HCEC 1CT (cell line): ENCODE measurements at places on chromosomes 1 and 21.

DNA sequence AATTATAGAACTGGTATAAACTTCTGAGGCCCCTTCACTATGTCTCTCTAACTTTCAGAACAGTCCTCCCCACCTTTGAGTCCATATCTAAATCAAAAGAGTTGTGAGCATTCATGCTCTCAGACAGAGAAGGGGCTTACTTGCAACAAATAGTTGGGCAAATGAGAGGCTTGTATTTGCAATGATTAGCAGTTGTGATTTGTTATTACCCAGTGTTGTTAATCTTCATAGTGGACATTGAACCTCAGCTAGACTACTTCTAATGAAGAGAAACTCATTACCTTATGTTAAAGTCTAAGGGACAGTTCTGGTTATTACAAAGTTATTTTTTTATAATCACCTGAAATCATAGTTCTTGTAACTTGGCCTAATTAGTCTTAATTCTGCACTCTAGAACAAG lies 114.5 kb downstream of the RABGAP1L start:
- DNase-seq, result no peak

- no peak for DNase-seq
Observed at GRCh38 chr1:228079601-228080263, 2.8 kb upstream of the ARF1 start.

DNA sequence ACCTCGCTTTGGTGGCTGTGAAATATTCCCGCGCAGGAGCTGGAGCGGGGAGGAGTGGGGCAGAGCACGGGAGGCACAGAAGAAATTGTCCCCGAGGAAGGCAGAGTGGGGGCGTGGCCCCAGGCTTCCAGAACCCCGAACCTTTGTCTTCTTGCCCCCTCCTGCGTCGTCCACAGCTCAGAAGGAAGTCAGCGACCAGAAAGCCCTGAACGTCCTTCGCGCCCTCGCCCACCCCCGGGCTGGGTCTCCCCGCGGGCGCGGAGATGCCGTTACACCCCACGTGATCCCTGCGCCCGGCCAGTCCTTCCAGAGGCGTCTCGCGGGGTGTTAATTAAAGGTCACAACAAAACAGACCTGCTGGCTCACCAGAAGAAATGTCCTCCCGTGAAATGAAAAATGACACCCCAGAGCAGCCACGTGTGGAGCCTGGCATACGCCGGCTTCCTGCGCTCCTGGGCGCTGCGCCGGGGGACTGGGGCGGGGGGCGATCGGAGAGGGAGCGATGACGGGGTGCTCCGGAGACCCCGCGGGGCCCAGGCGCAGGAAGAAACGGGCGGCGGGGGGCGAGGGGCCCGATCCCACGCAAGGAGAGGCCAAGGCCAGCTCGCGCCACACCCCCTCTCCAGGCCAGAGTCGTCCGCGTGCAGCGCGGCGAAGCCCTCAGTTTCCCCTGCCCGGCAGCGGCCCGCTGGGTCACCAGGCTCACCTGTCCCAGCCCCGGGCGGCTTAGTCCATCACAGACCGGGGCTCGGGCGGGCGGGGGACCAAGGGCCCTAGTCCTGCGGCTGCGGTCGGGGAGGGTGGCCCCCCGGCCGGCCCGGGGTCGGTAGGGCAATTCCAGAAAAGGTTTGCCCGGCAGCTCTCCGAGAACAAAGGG lies 995 bp upstream of the KIF26B start:
- no peak for DNase-seq

- DNase-seq, result no peak
Observed at GRCh38 chr1:224939844-224940425, 10.5 kb downstream of the DNAH14 start.

DNA sequence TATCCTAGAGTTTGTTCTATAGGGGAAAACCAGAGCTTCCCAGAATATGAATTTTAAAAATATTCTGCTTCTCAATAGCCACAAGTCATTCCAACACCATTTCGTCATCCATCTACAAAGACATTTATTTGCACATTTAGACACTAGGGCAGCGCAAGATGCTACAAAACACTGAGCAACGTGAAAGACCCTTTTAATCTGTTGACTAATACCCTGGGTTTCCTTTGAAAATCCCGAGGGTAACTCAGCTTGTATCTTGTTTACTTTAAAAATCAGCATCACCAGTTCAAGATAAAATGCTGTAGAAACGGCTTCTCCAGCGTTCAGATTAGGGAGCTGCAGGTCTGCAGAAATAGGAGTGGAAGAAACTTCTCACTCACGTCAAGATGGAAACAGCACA lies 13.5 kb downstream of the PDPN start:
- peak; percentile 18 for DNase-seq

DNA sequence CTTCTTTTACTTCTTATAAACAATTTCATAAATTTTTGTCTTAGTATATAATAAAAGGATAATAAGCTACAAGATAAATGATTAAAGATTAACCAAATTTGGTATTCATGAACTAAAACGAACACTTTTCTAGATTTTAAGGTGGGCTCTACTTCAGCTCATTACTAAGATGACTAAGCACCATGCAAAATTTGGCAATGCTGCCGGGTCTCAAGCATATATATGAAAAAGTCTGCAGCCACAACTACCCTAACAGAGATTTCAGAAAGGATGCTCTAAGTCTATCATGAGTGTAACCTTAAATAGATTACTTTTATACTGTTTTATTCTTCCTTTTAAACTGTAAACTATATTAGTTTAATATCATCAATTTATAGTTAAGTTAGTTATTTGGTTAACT lies 47.8 kb downstream of the BRWD1 start:
- no peak for DNase-seq

DNA sequence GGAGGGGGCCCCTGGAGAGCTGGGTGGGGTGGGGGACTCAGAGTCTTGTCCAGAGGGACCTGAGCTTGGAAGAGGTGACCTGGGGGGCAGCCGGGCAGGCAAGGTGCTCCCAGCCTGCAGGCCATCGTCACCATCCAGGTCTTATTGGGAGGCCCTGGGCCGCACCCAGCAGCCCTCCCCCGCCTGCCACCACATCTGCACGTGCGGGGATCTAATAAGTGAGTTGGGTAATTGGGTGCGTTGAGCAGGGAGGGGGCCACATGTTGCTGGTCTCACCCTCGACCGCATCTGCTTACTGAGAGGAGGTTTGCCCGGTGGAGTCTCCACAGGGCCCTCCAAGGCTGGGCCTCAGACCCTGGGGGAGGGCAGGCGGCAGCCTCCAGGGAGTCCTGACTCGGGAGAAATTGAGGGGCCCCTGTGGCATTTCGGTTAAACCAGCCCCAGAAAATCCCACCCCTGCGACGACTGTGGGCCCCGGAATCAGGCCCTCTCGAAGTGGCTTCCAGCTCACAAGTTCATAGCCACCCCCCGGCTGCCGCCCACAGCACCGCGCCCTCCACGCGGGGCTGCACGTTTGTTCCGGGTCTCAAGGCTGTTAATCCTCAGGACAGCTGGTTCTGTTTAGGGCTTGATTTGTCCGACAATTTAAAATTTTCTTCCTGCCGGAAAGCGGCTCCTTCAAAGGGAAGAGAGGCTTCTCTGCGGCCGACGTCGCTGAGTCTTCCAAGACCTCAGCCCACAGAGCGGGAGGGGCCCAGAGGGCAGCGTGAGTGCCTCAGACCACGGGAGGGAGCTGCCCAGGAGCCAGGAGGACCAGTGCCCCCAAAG lies 14.7 kb upstream of the COL6A2 start:
- no peak for DNase-seq

DNA sequence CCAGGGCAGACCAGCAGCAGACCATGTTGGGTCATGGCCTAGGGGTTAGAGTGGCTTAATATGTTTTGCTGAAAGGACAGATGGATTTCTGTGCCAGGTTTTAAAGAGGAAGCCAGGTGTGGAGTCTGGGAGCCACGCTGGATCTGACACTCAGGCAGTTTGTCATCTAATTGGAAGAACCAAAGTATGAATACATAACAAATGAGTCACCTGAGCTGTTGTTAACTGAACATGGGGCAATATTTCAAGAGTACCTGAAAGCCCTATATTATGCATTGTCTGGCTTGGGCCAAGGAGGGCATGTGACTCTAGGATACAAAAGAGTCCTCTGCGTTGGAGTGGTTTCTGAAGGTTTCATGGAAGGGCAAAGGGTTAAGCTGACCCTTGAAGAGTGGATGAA lies 70.6 kb downstream of the LMO4 start:
- DNase-seq, result peak; percentile 25

DNA sequence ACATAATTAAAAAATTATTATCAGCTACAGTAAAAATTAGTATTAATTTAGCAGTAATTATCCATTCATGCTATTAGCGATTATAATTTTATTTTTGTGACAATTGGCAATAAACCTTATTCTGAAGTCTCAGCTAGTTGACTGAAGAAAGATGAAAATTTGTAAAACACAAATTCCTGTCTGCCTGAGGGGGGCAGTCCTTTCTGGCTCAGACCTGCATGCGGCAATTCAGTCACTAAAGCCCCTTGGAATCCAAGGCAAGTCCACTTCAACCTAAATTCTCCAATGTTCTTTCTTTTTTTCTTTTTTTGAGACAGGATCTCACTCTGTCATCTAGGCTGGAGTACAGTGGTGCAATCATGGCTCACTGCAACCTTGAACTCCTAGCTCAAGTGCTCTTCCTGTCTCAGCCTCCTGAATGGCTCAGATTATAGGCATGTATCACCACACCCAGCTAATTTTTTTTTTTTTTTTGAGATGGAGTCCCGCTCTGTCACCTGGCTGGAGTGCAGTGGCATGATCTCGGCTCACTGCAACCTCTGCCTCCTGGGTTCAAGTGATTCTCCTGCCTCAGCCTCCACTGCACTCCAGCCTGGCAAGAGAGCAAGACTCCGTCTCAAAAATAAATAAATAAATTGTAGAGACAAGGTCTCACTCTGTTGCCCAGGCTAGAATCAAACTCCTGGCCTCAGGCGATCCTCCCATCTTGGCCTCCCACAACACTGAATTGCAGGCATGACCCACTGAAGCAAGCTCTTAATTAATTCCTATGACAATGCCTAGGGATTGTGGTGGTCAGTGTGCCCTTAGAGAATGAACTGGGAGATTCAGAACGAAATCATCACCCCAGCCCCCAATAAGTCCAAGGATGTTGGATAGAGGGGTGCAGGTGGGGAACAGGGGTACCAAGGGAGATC lies 24.2 kb upstream of the ITPKB start:
- DNase-seq, result no peak

- no peak for DNase-seq
Observed at GRCh38 chr1:205497351-205497750, 7.1 kb upstream of the CDK18 start.

- DNase-seq, result no peak
Observed at GRCh38 chr1:60292140-60292539, 218.6 kb upstream of the C1orf87 start.

GRCh38 chr1:151594143-151594625 lies 17.7 kb upstream of the SNX27 start:
- no peak for DNase-seq

DNA sequence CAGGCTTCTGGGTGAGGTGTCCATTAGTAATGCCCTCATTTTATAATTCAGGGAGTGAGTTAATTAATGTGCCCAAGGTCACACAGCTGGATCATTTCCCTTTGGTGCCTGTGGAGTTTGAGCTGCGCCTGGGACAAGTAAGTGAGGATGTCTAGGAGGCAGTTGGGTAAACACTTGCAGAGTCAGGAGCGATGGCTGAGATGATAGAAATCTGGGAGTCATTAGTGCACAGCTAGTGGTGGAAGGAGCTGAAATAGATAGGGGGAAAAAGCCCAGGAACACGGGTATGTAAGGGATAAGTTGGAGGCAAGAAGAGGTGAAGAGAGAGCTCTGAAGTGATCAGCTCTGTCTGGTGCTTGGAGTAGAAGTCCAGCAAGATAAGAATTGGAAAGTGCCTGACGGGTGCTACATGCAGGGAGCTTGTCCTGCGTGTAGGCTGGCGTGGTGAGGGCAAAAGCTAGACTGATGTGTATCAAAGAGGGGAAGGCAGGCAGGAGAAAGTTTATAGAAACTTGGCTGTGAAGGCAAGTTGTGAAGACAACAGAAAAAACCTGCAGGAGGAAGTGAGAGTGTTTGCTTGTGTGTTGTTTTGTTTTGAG lies 1.7 kb upstream of the SCAF4 start:
- no peak for DNase-seq

DNA sequence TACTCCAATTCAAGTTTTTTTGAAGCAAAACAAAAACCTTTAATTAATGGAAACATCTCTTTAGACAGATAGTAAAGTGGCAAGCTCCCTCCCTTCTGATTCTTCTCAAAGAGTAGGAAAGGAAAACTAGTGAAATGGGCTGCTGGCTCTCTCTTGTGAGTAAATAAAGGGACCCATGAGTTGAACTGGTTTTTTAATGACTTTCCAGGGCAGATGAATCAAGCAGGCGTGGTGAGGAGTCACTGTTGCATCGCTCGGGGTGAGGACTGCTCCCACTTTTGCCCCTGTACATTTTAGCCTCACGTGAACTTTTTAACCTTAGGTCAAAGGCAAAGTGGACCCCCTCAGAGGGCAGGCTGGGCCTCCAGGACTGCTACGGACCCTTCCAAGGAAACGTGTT lies 64.8 kb downstream of the ABCA4 start:
- DNase-seq, result no peak

DNA sequence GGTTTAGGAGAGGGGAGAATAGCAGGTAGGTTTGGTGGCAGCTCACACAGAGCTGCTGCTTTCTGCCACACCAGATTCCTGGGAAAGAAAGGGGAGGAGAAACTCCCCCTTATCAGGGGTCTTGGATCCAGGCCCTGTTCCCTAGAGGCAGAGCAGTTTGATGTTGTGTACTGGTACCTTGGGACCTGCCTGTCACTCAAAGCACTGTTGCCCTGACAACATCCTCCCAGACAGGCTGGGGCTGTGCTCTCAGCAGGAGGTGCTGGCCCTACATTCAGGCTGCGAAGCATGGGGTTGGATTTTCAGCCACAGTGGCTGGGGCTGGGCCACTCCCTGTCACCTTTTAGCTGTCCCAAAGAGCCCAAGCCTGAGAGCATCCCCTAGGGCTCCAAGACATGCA lies 188.0 kb downstream of the GRIK3 start:
- DNase-seq, result no peak

GRCh38 chr1:65281846-65282245 lies 27.5 kb upstream of the DNAJC6 start:
- DNase-seq, result no peak

GRCh38 chr1:36126797-36127500 lies 1.9 kb upstream of the COL8A2 start:
- no peak for DNase-seq

- no peak for DNase-seq
Observed at GRCh38 chr1:5502311-5503194, 489.7 kb downstream of the NPHP4 start.

GRCh38 chr1:203322500-203323179 lies 17.3 kb downstream of the BTG2 start:
- no peak for DNase-seq

DNA sequence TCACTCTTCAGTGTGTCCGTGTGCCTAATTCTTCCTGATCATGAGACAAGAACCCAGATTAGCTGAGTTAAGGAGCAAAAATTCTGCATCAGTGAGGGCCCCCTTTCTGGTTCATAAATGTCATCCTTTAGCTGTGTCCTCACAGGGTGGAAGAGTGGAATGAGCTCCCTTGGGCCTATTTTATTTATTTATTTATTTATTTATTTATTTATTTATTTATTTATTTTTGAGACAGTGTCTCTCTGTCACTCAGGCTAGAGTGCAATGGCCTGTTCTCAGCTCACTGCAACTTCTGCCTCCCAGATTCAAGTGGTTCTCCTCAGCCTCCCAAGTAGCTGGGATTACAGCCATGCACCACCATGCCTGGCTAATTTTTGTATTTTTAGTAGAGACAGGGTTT lies 131.7 kb downstream of the PATJ start:
- DNase-seq, result no peak

GRCh38 chr1:27366411-27367159 lies at the start of gene MAP3K6:
MAP3K6 (minus strand) TSS chr1:27366961; CDS start chr1:27366597, 364 bp downstream.
- peak; percentile 74 for DNase-seq

- DNase-seq, result no peak
Observed at GRCh38 chr1:29806646-29807319, 570.5 kb downstream of the PTPRU start.
